ENCODE measurements at places on chromosomes 2 and 18.

DNA sequence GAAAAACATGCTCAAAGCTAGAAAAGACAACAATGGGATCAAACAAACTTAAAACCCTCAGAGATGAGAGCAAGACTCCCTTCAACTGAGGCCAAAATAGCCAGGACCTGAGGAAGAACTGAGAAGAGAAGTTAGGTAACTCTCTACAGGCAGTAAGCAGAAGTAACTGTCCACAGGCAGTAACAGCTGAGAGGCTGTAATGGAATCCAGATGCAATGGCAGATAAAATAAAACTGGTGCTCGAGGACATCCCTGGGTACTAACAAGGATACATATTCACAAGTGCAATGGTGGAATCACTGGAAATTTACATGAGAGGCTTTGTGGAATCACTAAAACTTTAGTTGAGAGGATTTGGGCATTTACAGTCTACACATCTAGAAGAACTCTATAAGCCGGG is 30.4 kb upstream of the C2orf66 start:
- DNase-seq = no peak

DNA sequence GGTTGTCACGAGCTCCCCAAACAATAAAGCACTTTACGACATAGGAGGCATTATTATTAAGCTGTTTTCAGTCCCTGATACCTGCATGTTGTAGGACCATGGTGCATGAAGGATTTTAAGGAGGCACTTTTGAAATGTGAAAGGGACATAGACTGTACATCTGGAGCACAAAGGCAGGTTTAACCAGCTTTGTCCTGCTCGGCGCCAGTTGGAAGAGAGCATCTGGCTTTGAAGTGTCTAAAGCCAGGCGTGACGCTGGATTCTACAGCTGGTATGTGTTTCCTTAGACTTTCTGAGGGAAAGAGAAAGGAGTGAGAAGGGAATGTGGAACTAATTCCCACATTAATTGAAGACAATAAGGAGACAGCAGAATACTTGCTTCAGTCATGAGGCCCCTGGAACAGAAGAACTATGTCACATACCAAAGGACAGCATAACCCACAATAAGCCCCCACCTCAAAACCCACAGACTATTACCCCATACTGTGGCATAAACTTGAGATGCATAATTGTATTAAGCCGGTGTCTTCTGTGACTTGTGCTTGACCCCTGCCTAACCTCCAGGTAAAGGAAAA is 381.0 kb upstream of the MEX3C start:
- DNase-seq = no peak

DNA sequence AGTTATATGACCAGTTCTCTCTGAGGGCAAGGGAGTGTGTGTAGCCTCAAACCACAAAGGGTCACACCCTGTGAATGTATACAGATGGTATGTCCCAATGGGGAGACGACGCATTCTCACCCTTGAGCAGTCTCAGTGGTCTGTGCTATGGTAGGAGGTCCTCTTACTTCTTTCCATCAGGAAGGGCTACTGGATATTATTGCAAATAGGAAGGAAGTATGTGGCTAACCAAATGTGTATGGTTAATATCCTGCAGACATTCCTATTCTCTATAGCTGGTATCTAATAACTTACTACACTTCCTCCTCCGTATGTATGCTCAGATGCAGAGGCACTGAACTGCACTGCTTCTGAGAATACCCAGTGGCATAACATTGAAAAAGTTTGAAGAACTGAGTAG is 306.7 kb upstream of the CCDC68 start:
- no peak for DNase-seq

- no peak for DNase-seq
Measured at GRCh38 chr2:227818675-227819397, 5.2 kb downstream of the CCL20 start.

- DNase-seq = no peak
Measured at GRCh38 chr2:167059173-167059572, 170.9 kb downstream of the XIRP2 start.

DNA sequence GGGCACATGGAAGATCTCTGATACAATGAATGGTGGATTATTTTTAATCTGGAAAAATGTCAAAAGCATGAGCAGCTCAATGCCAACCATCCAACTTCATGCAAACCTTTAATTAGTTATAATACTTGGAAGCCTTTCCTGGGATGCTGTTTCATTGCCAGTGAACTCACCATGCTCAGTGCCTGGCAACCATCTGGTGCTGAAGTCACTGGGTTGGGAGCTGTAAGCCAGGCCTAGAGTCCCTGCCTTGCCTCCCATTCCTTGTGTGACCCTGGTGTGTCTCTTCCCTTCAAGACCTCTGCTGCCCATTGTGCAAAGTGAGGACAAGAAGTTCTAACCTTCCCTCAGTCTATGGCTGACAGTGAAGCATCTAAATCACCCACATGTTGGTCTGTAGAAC is 458.7 kb downstream of the RNF144A start:
- no peak for DNase-seq

DNA sequence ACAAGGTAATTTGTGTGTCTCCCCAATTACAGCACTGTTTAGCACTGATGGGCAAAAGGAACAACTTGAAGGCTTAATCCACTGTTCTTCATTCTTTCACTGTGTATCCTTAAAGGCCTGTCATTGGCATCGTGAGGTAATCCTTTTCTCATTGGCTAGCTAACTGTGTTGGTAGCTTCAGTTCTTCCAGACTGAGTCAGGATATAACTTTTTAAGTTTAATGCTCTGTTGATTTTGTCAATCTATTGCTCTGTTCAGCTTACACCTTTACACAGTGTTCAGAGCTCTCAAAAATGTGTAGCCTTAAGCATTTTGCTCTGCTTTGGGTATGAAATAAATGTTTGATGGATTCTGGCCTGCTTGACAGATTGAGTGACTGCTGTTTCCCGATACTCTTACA is 148.2 kb downstream of the KIAA1328 start:
- DNase-seq = no peak

- DNase-seq = no peak
Measured at GRCh38 chr2:240095556-240096523, 40.3 kb downstream of the COPS9 start.

GRCh38 chr2:184416146-184416913 is 182.0 kb upstream of the ZNF804A start:
- no peak for DNase-seq

DNA sequence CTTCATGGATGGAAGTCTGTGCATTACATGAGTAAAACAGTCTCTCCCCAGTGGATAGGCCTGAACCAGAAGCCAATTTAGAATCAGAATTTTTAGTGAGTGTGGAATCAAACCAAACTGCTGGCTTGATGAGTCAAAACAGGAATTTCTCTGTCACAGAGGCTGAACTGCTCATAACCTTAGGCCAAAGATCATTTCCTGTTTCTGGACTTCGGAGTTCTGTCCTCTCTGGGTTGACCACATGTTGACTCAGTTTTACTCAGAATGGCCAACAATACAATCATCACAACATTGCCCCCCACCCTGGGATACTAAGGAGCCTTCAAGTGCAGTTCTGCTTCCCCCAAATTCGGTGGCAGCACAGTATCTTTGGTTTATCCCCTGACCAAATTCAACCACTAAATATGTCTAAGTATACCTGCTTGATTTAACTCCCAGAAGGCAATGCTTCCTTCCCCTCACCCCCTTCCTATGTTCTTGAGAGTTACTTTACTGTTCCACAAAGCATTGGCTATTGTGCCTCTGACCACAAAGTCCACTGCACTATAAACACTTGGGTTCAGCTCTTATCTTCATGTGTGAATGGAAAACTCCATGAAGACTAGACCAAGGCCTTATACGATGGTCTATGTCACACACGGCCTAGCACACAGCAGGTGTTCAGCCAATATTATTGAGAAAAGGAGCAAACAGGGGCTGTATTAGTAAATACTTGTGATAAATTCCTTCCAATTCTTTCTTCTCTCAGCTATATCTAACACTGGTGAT is 67.8 kb downstream of the NXPH2 start:
- DNase-seq = no peak

DNA sequence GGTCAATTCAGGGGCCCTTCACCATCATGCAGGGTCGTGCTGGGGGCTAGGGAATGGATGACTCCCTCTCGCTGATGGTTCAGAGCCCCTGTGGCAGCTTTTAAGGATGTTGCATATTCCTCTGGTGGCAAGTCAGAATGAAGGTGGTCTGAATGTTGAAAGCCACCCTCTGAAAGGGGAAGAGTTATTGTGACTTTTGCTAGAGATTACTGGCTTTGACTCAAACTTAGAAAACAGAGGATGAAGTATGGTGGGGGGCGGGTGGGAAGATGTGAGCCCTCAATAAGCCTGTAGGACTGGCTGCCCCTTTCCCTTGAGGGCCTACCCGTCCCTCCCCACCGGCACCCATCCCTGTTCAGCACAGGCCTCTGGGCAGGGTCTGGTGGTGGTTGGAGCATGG is 23.2 kb downstream of the MC2R start:
- DNase-seq = no peak

GRCh38 chr2:196845371-196845770 is 36.2 kb upstream of the C2orf66 start:
- no peak for DNase-seq

- DNase-seq = peak; percentile 47
Measured at GRCh38 chr2:11344342-11344955, at the start of gene ROCK2. Gene ROCK2, minus strand, starts transcription at chr2:11344636. Its CDS starts 500 bp downstream, at chr2:11344136.

DNA sequence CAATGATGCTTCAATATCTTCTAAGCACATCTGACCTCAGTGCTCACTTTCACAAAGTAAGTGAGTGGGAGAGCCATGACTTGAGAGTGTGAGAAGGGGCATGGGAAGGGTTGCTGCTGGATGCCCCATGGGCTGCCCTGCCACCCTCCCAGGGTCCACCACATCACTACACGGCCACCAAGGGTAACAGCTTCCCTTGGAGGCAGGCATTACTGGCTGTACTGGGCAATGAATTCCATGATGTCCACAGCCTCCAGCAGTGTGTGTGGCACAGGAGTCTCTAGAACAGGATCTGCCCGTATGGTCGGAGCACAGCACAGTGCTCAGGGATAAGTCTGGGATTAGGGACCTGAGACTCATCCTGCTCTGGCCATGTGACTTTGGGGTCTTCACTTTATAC is 481.0 kb upstream of the MYT1L start:
- no peak for DNase-seq

- DNase-seq = no peak
Measured at GRCh38 chr18:55244546-55244945, 285.3 kb upstream of the CCDC68 start.

DNA sequence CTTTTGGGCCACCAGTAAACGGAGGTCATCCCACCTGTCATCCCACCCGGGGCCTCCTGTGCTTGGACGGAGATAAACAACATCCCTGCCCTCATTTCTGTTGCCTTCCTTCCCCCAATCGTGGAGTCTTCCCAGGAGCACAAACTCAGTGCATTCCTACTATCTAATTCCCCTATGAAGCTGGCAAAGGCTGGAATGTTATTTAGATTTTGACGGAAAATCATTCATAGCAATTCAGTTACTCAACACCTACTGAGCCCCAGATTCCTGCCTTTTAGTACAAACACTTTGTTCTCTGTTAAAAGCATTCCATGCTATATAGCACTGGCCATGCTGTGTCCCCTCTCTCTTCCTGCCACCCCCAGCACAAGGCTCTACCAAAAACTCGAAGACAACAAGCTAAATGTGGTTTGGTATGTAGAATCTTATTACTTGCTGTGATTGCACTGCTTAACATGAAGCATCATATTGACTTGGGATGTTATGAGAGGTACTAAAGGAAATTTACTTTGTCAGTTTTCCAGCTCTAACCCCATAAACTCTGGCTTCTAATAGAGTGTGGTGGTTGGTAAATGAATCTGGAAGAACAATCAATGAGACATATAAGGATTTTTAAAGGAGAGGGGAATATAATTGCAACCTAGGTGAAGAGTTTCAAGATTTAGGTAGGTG is 32.3 kb upstream of the IMPA2 start:
- DNase-seq = no peak

DNA sequence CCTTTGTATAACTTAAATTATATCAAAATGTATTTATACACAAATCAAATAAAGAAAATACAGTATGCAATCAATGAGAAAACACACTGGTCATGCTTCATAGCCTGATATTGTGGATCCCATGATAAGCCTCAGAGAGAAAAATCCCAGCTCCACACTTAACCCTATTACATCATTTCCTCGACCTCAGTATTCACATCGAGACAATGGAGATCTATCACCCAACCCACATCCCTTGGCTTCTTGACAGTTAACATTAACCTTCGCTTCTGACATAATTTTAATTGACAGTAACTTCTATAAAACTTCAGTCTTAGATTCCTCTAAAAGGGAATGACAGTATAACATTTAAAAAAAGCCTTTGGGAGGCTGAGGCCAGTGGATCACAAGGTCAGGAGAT is 11.6 kb downstream of the TMX3 start:
- DNase-seq = no peak

- DNase-seq = no peak
Measured at GRCh38 chr2:17326717-17327116, 191.5 kb downstream of the RAD51AP2 start.

- DNase-seq = no peak
Measured at GRCh38 chr2:154882725-154883124, 184.2 kb downstream of the KCNJ3 start.

DNA sequence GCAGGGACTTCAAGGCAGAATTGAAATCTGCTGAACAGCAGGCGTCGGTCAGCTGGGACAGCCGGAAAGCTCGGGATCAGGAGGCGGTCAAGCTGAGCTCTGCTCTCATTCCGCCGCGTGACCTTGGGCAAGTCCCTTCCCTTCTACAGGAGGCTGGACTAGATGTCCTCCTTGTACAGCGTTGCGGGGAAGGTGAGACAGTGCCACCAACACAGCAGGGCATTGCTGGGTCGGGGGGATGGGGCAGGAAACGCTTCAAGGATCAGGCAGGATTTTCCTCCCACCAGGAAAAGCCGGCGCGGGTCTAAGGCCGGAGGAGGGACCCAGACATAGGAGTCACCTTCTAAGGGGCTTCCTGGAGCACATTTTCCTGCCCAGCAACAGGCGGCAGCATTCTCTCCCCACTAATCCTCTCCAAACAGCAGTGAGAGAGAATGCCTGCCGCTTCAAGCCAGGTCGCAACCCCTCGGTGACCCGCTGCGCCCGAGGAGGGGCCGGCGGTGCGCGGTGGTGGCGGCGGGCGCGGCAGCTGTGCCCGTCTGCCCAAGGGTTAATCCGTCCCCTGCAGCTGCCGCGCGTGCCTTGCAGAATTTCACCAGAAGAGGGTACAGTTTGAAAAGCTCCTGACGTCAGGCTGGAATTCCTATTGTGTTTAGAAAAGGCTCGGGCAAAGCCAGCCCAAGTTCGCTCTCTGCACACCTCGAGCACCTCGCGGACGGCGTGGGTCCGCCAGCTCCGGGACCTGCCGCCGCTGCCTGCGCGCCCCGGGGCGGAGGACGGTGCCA is at the start of gene KCNF1:
KCNF1 (plus strand) TSS at position 644 of the 785 bp plus-strand sequence. CDS start 493 bp downstream, outside the sequence.
- DNase-seq = no peak

Measured in T-helper 22 cell (primary cell).